ENCODE measurements at places on chromosomes 11 and 22.
A peak's percentile ranks its signal among the peaks of the same experiment; 100 is the strongest.

DNA sequence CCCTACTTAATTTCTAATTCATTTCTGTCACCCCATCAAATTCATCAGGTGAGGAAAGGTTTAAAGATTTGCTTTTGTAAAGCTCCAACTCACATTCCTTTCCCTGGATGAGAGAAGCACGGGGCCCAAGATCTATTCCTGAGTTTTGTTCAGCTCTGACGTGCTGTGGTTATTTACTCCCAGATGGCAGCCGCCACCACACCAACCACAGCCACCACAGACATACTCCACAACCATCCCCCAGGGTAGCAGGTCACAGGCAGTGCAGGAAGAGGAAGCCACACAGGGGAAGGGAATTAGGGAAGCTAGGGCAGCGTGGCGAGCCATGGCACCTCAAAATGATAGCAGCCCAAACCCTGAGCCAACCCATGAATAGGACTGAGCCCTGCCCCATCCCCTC, 63.5 kb upstream of the CSNK2A3 start:
- DNase-seq = no peak

- no peak for DNase-seq
These were observed 175.2 kb downstream of the NELL1 start for GRCh38 chr11:20844630-20845029.

DNA sequence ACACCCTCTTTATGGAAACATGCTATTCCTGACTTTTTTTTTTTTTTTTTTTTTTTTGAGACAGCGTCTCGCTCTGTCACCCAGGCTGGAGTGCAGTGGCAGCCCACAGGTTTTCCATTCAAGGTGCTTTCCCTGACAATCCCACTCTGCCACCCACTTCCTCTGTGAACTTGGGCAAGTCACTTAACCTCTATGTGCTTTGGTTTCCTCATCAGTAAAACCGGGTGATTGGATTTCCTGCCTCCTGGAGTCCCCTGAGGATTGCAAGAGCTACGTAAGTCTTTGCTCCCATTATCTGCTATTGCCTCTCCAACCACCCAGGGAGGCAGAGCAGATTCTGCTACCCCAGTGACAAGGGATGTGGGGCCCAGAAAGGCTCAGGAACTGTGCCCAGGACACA, 54.1 kb downstream of the CELSR1 start:
- no peak for DNase-seq

DNA sequence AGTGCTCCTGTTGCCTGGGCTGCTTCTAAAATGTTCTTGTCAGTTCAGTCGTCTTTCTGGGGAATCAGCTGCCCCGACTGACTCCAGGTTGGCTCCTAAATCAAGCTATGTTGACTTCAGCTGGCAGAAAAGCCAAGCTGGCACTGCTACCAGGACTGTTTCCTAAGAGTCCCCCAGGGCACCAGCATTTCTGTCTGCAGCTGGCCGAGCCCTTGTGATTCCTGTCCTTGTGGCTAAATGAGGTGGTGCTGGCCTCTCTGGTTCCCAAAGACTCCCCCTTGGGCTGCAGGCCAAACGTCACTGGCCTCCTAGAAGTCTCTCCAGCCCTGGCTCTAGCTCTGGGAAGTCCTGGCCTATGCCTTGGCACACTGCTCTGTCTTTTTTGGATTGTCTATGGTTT, 31.1 kb downstream of the GRAMD1B start:
- no peak for DNase-seq

GRCh38 chr22:39181356-39181755, 28.9 kb upstream of the CBX7 start:
- DNase-seq = no peak

DNA sequence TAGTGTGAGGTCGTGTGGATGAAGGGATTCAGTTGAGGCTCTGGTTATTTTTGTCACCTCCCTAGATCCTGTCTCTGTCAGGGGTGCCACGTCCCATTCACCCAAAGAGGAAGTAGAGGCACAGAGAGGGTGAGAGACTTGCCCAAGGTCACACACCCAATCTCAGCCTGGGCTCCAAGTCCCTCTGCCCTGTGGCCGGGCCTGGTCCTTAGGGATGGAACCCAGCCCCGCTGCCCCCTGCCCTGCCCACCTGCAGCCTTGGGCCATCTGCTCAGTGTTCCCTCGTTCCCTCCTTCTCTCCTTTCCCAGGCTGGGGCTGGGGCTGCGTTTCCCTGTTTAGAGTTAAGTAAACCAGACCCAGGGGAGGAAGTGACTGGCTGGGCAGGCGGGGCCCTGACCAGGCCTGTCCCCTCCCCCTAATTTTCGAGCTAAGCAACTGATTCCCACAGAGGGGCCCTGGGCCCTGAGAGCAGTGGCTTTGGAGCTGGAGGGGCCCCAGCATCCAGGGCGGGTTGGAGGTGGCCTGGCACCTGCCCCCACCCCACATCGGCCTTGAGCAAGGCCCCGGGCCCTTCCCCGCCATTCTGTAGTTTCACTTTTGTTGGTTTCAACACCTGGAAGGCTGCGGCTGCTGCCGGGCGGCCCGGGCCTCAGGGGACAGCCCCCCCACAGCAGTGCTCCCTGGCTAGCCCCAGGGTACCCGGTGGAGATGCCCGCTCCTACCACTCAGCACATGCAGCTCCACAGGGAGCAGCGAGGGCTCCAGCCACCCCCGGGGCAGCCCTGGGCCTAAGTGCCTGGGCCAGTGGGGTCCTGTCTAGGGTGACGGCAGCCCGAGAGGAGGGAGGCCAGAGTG, 1.5 kb downstream of the TCIRG1 start:
- peak; percentile 30 for DNase-seq

DNA sequence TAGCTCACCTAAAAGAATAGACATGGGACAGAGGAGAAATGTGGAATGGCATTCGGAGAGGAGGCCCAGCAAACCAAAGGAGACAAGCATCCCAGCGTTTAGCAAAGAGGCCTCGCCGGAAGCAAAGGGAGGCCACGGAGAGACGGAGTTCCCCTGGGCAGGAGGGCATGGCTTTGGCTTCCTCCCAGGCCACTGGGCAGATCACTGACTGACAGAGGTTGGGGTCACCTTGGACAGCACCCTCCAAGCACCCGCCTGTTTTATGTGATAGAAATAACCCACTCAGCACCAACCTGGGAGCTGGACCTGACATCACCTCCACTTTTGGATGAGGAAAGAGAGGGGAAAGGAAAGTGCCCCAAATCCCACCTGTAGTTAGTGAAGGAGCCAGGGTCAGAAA, 434.1 kb downstream of the BRD1 start:
- no peak for DNase-seq

DNA sequence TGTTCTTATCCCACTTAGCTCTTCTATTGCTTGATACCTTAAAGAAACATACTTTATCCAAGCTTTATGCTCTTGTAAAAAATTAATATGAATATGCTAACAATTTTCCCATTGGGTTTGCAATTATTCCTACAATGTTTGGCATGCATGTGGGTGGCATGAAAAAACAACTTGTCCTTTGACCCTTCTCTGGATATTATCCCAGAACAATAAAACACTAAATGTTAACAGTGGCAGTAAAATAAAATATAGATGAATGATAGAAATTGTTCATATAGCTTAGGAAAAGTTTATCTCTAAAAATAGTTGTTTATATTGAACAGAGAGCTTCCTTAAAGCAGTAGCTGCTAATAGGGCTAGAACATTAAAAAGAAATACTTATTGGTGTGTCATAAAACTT, 860.5 kb upstream of the LRRC4C start:
- no peak for DNase-seq

DNA sequence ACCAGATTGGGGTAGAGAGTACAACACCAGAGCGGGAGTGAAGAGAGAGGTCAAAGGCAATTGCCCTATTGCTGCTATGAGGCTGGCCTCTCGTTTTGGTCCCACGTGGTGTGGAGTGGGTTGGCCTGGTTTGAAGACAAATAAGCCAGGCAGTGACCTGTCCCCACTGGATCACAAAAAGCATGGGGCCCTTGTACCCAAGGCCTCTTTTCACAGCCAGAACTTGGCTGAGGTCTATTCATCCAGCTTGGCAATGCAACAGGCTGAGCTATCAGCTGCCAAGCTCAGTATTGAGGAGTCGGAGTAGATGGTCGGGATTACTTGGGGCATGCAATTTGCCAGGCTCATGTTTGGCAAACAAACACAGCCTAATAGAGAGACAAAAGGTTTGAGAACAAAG, 19.2 kb upstream of the GALNT18 start:
- no peak for DNase-seq

DNA sequence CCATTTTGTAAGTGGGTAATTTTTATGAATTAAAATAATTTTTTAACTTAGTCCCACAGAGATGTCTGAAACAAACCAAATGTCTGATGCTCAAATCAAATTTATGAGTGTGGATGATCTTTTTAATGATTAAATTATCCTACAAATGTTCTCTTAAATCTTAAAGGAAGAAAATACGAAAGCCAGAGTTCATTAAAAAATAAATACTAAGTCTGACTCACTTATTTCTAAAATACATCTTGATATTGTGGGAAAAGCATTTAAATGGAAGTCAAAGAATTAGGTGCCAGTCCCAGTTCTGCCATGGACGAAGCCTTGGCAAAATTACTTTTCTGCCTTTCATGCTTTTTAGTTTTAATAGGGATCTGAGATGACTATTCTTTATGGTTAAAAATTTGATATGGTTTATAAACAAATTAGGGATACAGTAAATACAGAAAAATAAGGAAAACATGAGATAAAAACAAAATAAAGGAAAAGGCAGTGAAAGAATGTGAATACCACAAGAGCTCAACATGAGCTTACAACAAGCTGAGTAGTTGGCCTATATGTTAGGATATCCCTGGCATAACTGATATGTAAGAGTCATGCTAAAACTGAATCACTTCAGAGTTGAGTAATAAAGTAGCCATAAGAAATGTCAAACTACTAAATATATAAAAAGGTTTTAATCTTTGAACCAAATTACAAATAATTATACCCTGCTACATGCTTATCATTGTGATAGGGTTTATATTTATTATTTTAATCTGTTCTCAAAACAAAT, 9.2 kb downstream of the CCDC34 start:
- no peak for DNase-seq

DNA sequence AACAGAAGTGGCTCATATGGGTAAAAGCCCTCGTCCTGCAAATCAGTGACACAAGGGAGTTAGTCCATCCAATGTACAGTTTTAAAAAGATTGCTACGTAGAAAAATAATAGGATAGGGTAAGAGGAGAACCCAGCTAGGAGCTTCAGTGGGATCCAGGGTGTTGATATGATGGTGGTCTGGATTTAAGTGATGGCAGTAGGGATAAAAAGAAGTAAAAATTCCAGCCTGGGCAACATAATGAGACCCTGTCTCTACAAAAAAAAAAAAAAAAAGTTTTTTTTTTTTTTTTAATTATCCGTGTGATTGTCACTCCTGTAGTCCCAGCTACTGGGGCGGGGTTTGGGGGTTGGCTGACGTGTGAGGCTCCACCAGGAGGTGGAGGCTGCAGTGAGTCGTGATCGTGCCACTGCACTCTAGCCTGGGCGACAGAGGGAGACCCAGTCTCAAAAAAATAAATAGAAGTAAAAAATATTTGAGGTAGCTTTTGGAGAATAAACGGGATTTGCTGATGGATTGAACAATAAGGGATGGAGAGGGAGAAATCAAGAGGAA, 7.0 kb upstream of the L3MBTL2 start:
- DNase-seq = peak; percentile 33

DNA sequence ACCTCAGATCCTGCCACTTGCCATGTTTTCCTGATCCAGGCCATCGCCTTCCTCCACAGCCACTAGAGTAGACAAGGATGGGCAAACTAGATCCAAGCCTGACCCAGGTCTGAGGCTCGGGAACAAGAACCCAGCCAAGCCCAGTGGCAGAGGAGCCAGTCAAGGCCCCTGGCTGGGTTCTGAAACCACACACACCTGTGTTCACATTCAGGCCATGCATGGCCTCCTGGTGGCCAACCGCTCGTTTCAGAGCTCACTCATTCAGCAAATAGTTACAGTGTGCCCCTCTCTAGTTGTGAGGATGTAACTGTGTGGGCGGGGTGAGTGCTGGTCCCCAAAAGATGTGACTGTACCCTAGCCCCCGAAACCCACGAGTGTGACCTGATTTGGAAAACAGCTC, 337.6 kb downstream of the CTTN start:
- no peak for DNase-seq

DNA sequence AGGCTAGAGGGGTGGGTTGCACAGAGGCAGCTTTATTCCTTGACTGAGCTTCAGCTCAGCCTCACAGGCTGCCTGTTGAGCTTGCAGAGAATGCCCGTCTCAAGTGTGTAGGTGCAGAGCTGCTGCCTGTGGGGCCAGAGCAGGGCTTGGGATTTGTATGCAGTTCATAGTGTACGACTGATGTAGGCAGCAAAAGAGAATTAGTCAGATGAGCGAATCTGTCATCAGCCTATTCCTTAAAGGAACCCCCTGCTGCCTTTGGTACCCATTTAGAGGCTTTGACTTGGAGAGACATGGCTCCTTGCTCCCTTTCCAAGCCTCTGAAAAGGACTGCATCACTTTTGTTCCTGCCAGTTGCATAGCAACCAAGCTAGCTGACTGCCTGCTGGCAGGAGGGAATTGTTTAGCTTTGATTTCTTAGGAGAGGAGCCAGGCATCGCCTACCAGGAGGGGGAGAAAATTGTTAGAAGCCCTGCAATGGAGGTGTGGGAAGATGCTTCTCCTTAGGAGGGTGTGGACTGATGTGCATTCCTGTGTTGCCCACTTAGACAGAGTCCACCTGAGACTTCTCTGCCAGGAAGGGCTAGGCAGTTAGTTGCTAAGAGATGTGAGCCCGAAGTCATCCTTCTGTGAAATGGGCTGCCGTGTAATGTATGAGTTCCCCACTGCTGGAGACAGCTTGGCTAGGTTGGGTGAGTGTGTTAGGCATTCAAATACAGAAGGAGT, 10.9 kb downstream of the ACO2 start:
- no peak for DNase-seq
